Jurkat, Clone E6-1 (cell line): ENCODE measurements at places on chromosomes 2 and 18.

DNA sequence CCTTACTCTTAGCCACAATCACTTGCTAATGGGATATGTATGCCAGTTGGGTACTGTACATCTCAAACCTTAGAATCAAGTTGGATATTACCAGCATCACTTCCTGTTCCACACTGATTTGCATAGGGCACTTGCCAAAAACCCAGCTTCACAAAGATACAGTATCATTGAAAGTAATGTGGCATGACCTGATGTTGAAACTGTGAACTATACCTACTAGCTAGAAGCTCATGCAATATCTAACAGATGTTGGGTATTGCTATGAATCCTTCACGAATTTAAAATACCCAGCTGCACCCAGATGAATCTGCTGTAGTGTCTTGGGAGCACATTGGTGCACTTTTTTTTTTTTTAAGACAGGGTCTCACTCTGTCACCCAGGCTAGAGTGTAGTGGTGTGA, 6.5 kb upstream of the STAMBP start:
- no peak for DNase-seq

DNA sequence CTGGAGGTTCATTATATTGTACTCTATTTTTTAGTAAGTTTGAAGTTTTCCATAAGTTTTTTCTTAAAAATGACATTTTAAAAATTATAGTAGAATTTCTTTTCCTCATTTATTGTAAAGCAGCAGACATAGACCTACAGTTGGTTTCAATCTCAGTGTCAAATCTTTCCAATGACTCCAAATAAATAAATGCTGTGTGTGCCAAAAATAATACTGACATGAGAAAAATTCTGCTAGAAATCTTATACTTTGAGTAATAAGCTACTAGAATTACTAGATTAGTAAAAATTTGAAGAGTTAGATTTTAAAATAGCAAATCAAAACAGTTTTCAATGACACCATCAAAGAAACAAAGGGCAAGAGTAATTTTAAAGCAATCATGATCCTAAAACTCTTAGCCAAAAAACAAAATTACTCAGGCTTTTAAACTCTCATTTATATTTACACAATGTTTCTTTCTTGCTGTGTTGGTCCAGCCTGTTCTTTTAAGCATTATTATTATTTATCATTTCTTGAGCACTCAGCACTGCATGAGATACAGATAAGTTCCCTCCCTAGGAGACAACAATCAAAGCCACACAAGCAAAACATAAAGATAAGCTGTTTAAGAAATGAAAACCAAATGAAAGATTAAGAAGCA, 8.3 kb upstream of the KANSL1L start:
- no peak for DNase-seq

DNA sequence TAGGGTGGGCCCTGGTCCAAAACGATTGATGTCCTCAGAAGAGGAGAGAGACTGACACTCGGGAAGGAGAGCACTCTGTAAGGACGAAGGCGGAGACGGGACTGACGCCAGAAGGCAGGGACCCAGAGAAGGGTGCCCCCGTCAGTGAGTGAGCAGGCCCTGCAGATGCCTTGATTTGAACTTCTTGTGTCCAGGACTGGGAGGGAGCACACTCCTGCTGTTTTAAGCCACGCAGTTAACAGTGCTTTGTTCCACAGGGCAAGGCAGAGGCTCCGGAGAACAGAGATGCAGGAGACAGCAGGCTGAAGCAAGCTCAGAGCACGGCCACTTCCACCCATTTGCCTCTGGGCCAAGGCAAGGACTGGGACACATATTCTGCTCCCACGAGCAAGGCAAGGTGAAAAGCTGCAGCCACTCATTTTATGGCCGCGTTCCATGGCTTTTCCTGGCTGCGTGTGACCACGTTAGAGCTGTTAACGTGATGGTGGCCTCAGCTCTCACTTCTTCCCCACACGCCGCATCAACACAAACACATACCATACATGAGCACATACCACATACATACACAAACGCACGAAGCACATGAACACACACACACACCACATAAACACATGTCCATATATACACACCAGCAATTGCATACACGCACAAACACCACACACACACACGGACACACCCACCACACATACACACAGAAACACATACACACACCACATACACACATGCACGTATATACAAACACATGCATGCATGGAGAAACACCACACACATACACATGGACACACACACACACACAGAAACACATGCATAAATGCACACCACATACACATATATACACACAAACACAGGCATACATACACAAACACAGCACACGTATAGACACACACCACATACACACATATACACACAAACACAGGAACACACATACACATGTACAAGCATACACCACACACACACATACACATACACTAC, 521.0 kb upstream of the MYT1L start:
- no peak for DNase-seq

GRCh38 chr18:34947711-34948125, 93.5 kb upstream of the MAPRE2 start:
- no peak for DNase-seq

GRCh38 chr18:31064130-31064529, 21.6 kb upstream of the DSC3 start:
- no peak for DNase-seq

DNA sequence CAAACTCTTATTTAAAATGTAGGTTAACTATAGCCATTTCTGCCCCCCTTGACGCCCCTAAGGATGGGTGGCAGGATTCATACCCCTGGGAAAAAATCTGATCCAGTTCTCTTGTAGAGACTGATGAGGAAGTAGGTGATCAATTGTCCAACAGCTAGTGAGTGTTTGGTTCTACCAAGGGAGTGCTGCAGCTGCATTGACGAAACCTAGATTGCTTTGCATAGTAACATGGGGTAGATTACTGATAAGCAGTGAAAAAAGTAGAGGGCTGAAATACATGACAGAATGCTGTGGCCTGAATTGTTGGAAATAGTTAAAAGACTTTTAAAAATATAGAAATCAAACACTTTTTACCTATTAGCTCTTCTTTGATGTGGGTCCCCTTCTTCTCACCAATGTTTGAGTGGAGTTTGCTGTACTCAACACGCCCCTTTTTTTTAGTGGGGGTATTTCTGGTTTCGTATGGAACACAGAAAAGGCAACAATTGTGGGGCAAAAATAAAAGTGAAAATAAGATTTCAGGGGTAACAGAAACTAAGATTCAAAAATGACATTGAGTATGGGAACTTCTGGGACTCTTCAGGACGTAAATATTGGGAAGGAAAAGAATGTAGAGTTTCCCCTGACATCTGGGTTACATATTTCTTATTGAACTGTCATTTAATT, 66.2 kb downstream of the MAIP1 start:
- no peak for DNase-seq

DNA sequence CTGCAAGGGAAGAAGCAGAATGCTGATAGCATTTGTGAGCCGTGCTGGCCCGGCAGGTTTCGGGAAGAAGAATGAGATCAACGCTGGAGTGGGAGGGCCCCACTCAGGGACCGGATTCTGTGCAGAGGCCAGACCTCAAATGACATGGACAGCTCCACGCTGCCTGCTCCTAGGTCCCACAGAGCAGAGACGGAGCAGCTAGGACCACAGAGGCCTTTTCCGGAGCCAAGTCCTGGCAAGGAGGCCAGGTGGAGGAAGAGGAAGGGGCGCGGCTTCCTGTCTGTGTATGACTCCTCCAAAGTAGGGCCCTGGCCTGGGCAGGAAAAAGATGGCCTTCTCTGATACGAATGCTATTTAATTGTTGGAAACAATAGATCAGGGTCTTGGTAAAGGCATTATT, 139.9 kb downstream of the LRRC30 start:
- no peak for DNase-seq

DNA sequence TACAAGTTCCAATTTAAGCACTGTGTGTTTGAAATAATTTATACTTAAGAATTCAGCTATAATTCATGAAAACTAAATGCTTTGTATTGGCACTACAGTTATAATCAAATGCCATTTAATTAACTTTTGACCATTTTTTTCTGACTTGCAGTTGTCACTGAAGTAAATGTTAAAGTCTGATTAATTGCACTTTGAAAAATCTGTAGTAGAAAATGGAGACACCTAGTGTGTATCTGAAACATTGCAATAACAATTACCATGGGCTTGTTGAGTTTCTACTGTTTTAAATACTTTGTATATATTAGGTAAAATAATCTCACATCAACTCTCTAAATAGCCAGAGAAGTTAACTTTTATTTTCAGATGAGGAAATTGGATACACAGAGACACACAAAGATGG, 458.6 kb upstream of the FSIP2 start:
- DNase-seq: no peak

DNA sequence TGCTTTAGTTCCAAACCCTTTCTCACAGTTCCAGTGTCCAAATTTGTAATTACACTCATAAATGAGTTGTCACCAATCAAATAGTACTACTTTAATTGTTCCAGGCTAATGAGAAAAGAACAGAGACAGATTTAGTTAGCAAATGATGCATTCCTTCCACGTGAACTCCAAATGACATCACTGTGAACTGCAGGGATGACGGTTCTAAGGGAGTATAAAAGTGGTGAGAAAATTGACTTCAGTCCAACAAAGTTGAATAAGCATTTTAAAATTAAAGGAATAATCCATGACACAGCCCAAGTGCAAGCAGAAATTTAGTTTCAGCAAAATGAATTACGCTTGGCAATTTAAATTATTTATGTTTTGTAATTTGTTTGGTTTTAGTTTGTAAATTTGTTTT, 102.0 kb upstream of the LRATD1 start:
- DNase-seq: no peak

DNA sequence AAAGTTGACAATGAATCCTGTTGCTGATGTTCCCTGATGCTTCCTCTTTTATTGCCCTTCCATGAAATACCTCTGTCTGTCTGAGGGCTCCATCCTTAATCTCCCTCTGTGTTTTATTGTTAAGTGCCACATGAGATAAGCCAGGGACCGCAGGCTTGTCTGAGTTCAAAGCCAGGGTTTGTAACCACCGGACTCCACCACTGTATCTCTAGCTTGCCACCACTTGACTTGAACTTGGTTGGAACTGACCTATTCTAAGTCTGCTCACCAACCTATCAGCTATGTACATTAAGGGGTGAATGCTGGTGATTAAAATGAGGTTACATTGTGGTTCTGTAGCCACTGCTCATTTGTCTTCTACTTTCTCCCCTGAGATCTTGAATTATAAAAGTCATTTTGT, 328.5 kb upstream of the ZEB2 start:
- no peak for DNase-seq

GRCh38 chr18:45231617-45232016, 383.7 kb upstream of the SLC14A2 start:
- DNase-seq: no peak

DNA sequence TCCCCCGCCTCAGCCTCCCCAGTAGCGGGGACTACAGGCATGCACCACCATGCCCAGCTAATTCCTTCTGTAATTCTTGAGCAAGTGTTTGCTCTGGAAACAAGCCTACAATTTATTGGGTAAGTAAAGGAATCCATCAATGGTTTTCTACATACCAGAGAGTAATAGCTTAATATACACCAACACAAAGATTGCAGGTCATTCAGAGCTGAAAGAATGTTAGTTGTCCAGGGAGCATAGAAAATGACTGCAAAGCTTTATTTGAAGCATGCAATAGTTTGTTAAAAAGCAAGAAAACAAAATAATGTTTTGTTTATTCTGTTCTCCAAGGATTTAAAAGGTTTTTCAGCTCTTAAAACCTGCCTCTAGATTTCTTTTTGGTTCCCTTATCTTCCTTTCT, 5.6 kb downstream of the IDH1 start:
- DNase-seq: no peak

- no peak for DNase-seq
These were observed 695 bp upstream of the BIRC6 start for GRCh38 chr2:32355976-32356680.

GRCh38 chr2:57417007-57417406, 629.6 kb upstream of the VRK2 start:
- DNase-seq: no peak

- no peak for DNase-seq
These were observed 34.0 kb upstream of the MALL start for GRCh38 chr2:110149330-110150220.

DNA sequence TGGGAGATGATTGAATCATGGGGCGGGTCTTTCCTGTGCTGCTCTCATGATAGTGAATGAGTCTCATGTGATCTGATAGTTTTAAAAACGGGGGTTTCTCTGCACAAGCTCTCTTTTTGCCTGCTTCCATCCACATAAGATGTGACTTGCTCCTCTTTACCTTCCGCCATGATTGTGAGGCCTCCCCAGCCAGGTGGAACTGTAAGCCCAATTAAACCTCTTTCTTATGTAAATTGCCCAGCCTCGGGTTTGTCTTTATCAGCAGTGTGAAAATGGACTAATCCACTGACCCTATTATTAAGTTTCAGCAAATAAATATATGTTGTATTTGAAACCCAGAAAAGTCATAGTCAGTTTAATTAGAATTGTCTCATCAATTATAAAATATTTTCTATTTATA, 22.0 kb downstream of the IRS1 start:
- no peak for DNase-seq

GRCh38 chr18:6649421-6650126, 79.9 kb upstream of the ARHGAP28 start:
- no peak for DNase-seq

GRCh38 chr2:142983174-142983573, 105.7 kb downstream of the KYNU start:
- DNase-seq: no peak

DNA sequence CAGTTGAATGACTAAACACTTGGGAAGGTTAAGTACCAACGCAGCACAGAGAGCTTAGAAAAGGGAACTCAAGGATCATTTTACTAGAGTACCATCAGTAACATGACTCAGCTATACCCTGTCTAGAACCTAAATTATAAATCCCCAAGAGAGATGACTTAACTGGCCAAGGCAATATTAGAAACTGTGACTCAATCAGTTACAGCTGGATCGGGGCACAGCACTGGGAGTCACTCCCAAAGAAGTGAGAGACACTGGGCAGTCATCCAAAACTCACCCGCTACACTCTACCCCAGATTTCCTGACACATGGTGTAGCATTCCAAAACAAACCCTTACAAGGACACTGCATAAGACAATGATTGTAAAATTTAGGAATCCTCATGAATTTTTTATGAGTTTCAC, 17.7 kb downstream of the IWS1 start:
- no peak for DNase-seq

- DNase-seq: no peak
These were observed 181.7 kb upstream of the TPO start for GRCh38 chr2:1231466-1232063.

- no peak for DNase-seq
These were observed 890.2 kb upstream of the ZEB2 start for GRCh38 chr2:145410086-145410485.

DNA sequence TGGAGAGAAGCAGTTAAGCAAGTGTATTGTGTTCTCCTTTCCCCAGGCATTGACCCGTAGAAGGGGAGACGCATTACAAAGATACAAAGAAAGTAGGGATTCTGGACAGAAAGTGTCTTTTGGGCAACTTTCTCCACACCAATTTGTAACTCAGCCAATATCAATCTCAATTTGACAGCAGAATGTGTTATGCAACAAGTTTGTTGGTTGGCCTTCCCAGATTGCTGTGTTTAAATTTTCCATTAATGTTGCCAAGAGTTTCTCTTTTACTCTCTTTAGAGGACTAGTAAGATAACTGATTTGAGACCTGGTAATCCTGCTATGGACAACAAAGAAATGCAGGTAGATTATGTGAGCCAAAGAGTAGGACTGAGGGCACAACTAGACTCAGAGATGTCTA, 279.6 kb downstream of the ZNF804A start:
- no peak for DNase-seq
